Fibroblast of lung (primary cell): ENCODE measurements at places on chromosomes 5 and 9. TPM values are rescaled to one million over a fixed set of nuclear protein-coding genes. Genes with fewer than 3 reads are reported as not detected.

- peaks cover 3% of the 10 kb centered on the region for H3K27me3 ChIP-seq
- no peaks in the 10 kb centered on the region for H3K36me3 ChIP-seq
- DNase-seq = no peak
- H3K27ac ChIP-seq = no peak overlapping the region
Observed at GRCh38 chr9:34485822-34486221, 27.2 kb downstream of the DNAI1 start.

DNA sequence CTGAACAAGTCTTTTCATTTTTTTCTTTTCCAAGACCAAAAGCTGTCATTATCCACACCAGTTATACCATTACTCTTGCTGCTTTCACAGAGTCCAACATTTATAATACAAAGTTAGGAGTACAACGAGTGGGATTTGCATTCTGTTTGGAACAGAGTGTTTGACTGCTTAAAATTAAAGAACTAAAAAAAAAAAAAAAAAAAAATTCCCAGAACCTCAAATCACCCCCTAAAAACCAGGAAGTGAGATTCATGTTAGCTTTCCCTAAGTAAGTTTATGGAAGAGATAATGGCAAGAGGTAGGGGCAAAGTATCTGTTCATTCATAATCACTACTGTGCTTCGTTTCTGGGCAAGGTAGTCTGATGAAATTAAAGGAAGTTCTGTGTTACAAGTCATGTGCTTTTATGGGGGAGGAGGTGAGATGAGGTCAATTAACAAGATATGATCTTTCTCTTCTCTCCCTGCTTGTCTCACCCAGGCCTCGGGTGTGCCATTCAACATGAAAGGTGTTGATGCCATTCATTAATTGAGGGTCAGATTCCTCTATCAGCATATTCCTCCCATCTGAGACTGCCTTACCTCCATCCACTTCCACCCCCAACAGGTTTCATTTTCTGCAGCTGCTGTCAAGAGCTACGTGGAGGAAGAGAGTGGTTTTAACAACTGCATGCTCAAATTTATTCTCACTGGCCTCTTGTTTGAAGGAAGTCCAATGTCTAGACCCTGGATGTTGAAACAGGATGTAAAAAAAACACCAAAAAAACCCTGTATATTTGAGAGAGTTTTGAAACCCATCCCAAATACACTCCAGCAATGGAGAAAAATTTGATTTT, 58.1 kb downstream of the MARCHF3 start:
- DNase-seq = no peak
- H3K36me3 ChIP-seq = no peaks in the 10 kb centered on the region
- no peak overlapping the region for H3K27ac ChIP-seq
- H3K4me1 ChIP-seq = peaks cover 9% of the 10 kb centered on the region
- H3K4me3 ChIP-seq = no peak overlapping the region

GRCh38 chr9:73219985-73220626, 68.4 kb downstream of the ANXA1 start:
- H3K4me1 ChIP-seq = no peaks in the 10 kb centered on the region
- H3K36me3 ChIP-seq = no peaks in the 10 kb centered on the region
- no peak overlapping the region for H3K27ac ChIP-seq
- peak; percentile 50 for DNase-seq

RFESD gene
- 3.1 and 4.8 TPM in 2 replicates for total RNA-seq

GRCh38 chr5:55593115-55593472, 58.3 kb upstream of the PLPP1 start:
- DNase-seq = no peak
- peaks cover 7% of the 10 kb centered on the region for H3K4me1 ChIP-seq
- peaks cover 2% of the 10 kb centered on the region for H3K27me3 ChIP-seq
- H3K36me3 ChIP-seq = no peaks in the 10 kb centered on the region
- no peak overlapping the region for H3K27ac ChIP-seq

DNA sequence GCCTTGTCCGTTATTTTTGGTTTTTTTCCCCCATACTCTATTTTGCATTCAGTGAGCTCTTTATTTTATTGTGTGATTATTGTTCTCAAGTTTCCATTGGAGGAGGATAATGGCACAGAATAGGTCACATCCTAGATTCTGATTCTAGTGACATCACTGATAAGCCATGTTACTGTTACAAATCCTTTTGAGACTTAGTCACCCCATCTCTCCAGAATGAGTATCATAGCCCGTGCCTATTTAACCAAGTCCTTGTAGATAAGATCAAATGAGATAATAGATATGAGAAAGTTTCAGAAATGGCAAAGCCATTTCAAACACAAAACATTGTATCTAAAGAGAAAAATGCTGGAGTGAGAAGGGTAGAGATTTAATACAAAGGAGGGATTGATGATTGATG, 242.6 kb downstream of the RAB3C start:
- no peak overlapping the region for H3K27ac ChIP-seq
- H3K4me3 ChIP-seq = no peak overlapping the region
- no peaks in the 10 kb centered on the region for H3K4me1 ChIP-seq
- H3K36me3 ChIP-seq = no peaks in the 10 kb centered on the region
- H3K27me3 ChIP-seq = no peaks in the 10 kb centered on the region

DNA sequence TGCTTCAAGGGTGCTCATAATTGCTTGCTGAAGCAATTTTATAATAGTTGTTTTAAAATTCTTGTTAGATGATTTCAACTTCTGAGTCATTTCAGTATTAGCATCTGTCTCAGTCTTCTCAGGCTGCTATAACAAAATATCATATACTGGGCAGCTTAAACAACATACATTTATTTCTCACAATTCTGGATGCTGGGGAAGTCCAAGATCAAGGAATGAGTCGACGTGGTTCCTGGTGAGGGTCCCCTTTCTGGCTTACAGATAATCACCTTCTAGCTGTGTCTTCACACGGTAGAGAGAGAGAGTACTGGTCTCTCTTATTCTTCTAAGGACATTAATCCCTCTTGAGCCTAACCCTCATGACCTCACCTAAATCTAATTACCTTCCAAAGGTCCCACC, 160.4 kb downstream of the SIL1 start:
- no peak overlapping the region for H3K27ac ChIP-seq
- no peaks in the 10 kb centered on the region for H3K27me3 ChIP-seq

SLC6A19 gene
- not detected in 2 replicates for total RNA-seq

ARHGAP26 gene
- 4.4 and 6.8 TPM in 2 replicates for total RNA-seq

GRCh38 chr5:90227683-90228082, 181.9 kb downstream of the CETN3 start:
- no peak overlapping the region for H3K4me3 ChIP-seq
- no peak overlapping the region for H3K27ac ChIP-seq
- H3K27me3 ChIP-seq = no peaks in the 10 kb centered on the region
- H3K4me1 ChIP-seq = no peaks in the 10 kb centered on the region
- DNase-seq = no peak

BNC2 gene
- total RNA-seq = 34.7 and 36.2 TPM in 2 replicates

- no peak overlapping the region for H3K27ac ChIP-seq
- H3K27me3 ChIP-seq = no peaks in the 10 kb centered on the region
- DNase-seq = no peak
- H3K4me3 ChIP-seq = no peak overlapping the region
- no peaks in the 10 kb centered on the region for H3K36me3 ChIP-seq
Observed at GRCh38 chr5:115160975-115161475, 8.7 kb downstream of the TRIM36 start.

- H3K4me3 ChIP-seq = no peak overlapping the region
- no peaks in the 10 kb centered on the region for H3K27me3 ChIP-seq
- H3K27ac ChIP-seq = no peak overlapping the region
- H3K36me3 ChIP-seq = no peaks in the 10 kb centered on the region
- H3K4me1 ChIP-seq = no peaks in the 10 kb centered on the region
Observed at GRCh38 chr9:121809356-121810050, 158.1 kb downstream of the DAB2IP start.

GRCh38 chr9:77016121-77016525, 3.3 kb upstream of the FOXB2 start:
- H3K27ac ChIP-seq = no peak overlapping the region
- no peaks in the 10 kb centered on the region for H3K4me1 ChIP-seq
- peaks cover 88% of the 10 kb centered on the region for H3K27me3 ChIP-seq
- no peak overlapping the region for H3K4me3 ChIP-seq
- no peak for DNase-seq
- H3K36me3 ChIP-seq = no peaks in the 10 kb centered on the region

CATSPER3 gene
- under 0.01 and 0.17 TPM in 2 replicates for total RNA-seq

DNA sequence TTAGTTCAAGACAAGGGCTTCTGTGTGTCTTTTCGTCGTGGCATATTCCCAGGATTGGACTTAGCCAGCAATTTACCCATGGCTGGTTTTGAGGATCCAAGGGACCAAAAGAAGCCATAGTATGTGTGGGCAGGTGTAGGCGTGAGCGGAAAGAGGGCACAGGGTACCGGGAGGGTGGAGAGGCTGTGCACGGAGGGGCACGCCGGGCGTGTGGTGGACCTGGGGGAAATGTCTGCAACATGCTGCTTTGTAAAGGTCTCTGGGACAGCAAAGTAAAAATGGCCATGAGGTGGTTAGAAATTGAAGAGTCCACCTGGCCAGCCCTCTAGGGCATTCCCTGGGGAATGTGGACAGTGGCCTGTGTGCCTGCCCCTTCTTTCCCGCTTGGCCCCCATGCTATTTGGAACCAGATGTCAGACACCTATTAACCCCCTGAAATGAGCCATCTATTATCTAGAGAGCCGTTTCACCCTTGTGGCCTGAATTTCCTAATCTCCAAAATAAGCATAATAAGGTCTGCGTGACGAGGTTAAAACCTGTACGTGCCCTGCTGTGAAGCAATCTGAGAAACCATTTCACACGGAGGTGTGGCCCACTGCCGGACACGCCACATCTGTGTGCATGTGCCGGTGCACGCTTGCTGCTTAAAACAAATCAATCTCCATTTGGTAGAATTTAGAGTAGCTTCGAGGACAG, 5.1 kb downstream of the FLT4 start:
- peaks cover 8% of the 10 kb centered on the region for H3K27me3 ChIP-seq
- H3K27ac ChIP-seq = no peak overlapping the region
- H3K4me3 ChIP-seq = no peak overlapping the region
- no peaks in the 10 kb centered on the region for H3K4me1 ChIP-seq
- no peak for DNase-seq
- no peaks in the 10 kb centered on the region for H3K36me3 ChIP-seq

DNA sequence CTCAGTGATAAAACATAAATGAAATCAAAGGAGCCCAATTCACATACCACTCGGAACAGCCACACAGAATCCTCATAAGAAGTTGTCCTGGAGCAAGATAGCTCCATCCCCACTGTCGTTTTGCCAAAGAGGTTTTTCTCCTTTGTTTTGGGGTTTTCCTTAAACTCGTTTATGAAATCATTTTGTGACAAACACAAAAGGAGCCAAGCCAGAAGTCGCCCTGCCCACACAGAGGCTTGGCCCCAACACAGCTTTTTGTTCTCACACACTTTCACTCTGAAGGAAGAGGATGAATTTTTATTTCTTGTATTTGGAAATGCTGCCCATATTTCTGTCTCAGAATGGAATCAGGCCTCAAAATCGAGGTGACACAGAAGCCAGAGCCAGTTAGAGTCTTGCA, 113.4 kb downstream of the HSD17B3 start:
- no peak for DNase-seq
- no peak overlapping the region for H3K27ac ChIP-seq
- no peak overlapping the region for H3K4me3 ChIP-seq

DNA sequence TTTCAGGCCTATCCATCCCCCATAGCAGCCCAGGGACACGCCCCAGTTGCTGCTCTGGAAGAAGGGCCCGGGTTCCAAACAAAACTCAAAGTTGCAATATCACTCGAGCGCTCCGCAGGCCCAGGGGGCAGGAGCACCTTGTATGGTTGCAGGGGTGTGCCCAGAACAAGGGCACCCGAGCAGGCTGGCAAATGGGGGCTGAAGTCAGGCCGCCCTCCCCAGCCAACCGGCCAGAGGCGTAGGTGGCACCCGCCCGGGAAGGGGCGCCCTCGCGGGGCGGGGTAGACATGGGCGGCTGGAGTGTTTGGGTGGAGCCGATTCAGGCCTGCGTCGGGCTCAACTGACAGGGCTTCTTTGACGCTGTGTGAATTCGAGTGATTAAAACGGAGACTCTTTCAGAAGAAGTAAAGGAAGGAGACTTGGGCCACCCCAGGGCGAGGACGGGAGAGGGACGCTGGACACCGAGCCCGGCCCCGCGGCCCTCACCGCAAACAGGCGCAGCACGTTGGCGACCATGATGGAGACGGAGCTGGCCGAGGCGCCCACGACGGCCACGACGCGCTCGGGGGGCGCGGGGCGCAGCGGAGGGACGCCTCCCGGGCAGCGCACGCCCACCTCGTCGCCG, 1.1 kb downstream of the GRM6 start:
- DNase-seq = no peak
- H3K27me3 ChIP-seq = no peaks in the 10 kb centered on the region
- no peaks in the 10 kb centered on the region for H3K4me1 ChIP-seq
- H3K36me3 ChIP-seq = no peaks in the 10 kb centered on the region
- no peak overlapping the region for H3K4me3 ChIP-seq

DNA sequence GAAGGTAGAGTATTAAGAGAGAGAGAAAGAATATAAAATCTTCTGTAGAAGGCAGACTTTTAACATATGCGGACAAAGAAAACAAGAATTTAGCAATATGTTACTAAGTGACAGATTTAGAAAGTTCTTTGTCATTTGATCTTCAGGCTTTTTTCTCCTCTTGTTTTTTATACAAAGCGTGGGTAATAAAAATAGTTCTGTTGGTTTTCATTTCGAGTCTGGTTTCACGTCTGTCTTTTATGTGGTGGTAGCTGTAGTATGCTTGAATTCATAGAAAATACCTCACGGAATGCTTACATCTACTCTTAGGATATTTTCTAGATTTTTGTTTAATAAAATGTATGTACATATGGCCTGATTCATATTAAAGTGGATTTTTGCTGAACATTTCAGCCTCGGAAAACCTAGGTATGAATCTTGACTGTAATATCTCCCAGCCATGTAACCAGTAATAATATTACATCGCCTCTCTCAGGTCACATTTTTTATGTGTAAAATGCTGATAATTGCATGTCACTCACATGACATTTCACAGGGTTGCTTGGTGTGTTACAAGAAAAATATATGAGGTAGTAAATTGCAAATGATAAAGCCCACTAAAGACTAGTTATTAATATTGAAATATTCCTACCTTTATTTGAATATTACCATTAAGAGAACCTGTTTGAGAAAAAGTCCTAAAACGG, 72.5 kb upstream of the TAF11L2 start:
- no peak overlapping the region for H3K4me3 ChIP-seq
- no peak overlapping the region for H3K27ac ChIP-seq
- no peaks in the 10 kb centered on the region for H3K36me3 ChIP-seq
- no peaks in the 10 kb centered on the region for H3K4me1 ChIP-seq
- H3K27me3 ChIP-seq = no peaks in the 10 kb centered on the region
- no peak for DNase-seq

GPSM1 gene
- total RNA-seq = 54.2 and 60.3 TPM in 2 replicates

HARS2 gene
- total RNA-seq = 26.2 and 30.1 TPM in 2 replicates

GRCh38 chr9:38445154-38446043, 21.1 kb upstream of the IGFBPL1 start:
- no peak overlapping the region for H3K27ac ChIP-seq
- H3K36me3 ChIP-seq = no peaks in the 10 kb centered on the region
- no peak for DNase-seq
- no peak overlapping the region for H3K4me3 ChIP-seq

DNA sequence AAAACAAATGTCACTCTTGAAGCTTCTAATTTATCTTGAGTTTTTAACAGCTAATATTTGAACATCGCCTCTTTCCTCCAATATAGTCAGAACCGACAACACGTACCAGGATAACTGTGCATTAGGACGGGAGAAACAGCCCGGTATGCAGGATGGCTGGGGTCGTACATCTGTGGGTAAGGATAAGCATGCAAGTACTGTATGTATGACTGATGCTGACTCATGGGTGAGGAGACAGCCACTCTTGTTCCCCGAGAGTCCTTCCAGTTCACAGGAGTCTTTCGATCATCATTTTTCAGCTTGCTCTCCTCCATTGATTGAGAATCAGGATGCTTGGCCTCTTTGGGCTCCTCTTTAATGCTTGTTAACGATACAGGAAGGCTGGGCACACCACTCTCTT, 102.3 kb downstream of the ZNF608 start:
- H3K36me3 ChIP-seq = no peaks in the 10 kb centered on the region
- H3K4me1 ChIP-seq = peaks cover 4% of the 10 kb centered on the region
- no peak overlapping the region for H3K27ac ChIP-seq
- H3K27me3 ChIP-seq = no peaks in the 10 kb centered on the region
- peak; percentile 84 for DNase-seq
